ENCODE measurements at places on chromosomes 6 and 20.
A peak's percentile ranks its signal among the peaks of the same experiment; 100 is the strongest.

DNA sequence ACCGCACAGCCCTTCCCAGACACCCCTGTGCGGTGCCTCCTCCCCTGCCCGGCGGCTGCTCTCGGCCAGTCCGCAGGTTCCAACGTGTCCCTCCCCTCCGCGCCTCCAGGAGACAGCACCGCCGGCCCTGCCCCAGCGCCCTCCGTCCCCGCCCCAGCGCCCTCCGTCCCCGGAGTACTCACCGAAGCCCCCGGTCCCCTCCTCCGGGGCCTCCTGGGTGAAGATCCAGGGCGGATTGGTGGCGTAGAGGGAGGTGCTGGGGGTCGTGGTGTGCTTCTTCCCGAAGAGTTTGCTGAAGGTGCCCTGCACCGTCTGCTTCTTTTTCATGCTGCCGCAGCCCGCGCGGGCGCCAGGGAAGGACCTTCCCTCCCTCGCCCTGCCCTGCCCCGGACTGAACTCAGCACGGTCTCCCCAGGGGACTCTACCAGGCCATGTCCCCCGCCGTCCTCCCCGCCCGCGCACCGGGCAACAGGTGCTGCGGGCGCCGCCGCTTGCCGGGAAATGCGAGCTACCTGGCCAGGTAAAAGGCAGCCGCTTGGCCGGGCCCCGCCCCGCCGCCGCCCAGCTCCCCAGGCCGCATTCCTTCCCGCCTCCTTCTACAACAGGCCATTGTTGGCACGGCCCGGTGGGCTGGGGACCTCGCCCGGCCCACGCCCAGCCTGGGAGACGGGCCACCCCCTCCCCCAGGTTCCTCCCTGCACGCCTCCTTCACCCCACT lies at the start of gene C6orf132:
C6orf132 (minus strand) TSS at position 503 of the 718 bp plus-strand sequence; CDS start at position 327, 176 bp downstream.
- no peak for DNase-seq

DNA sequence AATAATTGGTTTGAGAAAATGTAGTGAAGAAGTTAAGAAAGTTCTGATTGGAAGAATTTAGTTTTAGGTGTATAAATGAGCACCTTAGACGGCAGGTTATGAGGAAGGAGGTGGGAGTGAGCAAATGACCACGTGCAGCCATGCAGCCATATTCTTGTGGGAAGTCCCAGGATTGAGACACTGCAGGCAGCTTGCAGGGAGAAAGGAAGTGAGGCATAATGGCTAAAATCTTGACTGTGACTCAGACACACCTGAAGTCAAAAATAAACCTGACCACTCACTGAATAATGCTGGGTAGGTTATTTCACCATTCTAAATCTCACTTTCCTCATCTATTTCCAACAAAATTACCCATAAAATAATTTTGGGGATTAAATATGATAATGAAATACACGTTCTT lies 16.6 kb downstream of the DSE start:
- peak; percentile 55 for DNase-seq

DNA sequence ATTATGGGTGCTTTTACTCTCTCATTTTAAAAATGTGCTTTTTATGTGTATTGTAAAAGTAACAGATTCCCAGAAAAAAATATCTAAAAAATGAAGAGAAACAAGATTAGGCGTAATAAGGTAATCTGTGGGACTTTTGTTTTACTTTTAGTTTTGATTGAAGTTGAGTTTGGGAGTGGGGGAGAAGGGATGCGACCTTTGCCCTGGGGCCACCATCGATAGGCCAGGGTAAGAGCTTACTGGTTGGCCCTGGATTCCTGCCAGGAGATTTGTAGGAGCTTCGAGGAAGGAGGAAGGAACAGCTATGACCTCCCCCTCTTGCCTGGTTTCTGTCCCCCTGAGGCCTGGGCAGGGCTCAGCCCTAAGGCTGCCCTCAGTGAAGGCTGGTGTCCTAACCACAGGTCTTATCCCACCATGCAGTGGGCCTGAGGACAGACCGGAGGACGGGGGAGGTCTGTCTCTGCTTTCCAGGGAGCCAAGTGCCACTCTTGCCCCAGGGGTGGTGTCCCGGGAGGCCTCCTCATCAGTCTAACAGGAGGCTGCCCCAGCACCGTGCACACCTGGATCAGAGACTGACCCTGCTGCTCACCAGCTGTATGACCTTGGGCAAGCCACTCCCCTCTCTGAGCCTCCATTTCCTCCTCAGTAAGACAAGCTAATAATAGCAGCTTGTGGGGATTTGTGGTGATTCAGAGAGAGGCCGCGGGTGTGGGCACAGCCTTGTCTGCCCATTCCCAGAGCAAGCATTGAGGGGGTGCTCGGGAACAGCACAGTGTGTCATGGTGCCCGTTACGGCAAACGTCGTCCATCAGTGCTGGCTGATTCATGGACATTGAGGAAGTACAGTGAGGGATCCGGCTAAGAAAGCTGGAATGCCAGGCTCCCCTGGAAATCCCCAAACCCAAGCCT lies 21.2 kb downstream of the TGM2 start:
- DNase-seq = peak; percentile 89

DNA sequence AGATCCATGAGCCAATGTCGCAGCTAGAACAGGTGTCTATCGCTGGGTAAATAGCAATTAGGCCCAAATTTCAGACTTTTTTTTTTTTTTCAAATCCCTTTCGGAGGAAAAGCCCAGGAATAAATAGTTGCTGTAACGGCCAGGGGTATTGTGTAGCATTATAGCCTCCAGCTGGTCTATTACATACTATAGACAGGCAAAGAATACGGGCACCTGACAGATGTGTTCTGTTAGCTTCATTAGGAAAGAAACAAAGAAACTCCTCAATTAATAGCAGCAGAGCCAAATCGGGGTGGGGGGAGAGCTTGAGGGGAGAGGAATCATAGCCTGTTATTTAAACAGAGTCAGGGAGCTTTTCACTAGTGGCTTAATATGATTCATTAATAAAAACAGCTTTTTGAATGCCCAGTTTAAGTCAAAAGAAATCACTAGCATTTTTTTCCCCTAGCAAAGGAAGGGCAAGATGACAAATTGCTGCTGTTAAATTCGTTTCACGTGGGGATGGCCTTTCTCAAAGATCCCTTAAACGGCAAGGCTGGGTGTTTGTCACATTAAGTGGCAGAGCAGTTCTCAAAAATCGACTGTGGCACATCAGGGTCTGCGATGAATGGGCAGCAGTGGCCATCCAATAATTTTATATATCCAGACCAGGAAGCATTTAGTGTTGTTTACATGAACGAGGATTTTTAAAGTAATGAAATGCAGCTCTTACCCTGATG lies 139.4 kb downstream of the ID4 start:
- no peak for DNase-seq

DNA sequence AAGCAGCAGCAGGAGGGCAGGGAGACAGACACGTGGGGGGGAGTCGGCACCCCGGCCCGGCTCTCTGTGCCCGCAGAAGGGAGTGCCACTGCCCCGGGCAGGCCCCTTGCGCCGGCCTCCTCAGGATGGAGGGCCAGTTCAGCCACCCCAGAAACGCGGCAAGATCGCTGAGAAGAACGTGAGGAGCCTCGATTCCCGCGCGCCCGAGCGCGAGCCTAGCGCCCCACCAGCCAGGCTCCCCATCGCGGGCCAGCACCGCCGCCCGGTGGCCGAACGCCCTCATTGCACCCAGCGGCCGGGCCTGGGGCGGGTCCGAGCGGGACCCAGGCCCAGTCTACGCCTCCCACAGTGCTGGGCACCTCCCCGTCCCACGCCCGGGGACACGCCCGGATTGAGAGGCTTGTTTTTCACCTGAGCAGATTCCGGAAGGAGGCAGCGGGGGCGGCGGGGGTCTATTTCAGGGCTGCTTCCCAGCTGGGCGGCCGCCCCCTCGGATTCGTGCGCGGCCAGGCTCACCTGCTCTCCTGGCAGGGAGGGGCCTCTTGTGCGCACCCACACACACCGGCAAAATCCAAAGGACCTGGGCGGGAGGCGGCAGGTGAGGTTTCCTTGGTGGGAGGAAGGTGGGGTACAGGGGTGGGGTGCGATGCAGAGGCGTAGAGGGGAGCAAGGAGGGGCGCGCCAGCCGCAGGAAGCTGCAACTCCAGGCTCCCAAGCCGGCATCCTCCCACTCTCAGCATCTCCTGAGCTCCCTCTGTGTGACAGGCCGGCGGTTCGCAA lies 9.0 kb upstream of the GRM4 start:
- peak; percentile 50 for DNase-seq

GRCh38 chr20:58577139-58577806 lies 62.1 kb upstream of the APCDD1L start:
- DNase-seq = no peak

DNA sequence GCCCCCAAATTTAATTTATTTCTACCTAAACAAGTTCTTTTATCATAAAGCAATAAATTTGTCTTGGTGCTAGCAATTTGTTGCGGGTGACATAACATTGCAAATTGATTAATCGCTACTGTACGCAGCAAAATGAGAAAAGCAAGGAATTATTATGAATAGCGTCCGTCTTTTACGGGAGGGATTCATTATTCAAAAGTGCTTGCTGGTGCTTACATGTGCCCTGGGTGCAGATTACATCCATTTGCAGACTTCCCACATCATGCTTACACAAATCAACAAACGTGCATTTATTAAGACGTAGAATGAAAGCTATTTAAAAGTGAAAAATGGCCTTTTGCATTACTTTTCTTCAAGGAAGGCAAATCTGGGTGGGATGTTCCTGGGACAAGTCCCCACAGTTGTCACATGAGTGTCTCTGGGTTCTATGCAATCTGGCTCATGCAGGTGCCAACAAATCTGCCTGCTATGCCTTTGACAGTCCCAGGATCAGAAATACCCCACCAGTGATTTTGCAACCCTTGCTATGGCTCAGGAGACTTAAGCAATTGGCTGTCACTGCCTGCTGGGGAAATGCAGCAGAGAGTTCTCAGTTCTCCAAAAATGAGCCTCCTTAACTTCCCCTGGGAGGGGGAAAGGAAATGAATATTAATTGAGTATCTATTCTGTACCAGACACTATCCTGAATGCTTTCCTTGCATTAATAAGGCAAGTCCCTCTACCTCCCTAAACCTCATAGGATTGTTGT lies 30.1 kb upstream of the MAFB start:
- DNase-seq = no peak

DNA sequence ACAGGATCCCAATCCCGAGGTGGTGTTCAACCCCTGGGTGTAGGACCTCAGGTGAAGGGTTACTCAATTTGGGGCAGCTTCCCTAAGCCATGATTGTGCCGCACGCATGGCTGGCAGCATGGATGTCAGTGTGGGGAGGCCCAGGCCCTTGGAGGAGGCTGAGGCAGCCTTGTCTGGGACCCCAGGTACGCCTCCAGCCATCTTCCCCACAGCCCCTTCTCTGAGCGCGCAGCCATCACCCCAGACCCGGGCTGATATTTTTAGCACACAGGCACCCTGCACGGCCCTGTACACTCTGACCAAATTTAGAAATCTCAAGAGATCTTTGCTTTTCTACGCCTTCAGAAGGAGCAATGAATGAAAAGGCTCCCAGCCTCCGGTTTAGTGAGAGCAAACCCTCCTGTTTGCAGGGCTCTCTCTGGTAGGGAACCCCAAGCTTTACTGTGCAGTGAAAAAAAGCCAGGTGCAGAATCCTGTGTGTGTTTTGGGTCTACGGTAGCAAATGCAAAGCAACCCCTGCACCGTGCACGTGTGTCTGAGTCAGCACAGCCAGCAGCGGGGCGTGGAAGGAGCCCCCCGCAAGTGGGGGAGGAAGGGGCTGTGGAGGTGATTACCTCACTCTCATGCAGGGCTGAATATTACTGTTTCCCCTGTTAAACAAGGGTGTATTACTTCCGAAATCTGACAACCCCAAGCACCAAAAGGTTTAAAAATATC lies 44.3 kb downstream of the CTCFL start:
- DNase-seq = no peak

DNA sequence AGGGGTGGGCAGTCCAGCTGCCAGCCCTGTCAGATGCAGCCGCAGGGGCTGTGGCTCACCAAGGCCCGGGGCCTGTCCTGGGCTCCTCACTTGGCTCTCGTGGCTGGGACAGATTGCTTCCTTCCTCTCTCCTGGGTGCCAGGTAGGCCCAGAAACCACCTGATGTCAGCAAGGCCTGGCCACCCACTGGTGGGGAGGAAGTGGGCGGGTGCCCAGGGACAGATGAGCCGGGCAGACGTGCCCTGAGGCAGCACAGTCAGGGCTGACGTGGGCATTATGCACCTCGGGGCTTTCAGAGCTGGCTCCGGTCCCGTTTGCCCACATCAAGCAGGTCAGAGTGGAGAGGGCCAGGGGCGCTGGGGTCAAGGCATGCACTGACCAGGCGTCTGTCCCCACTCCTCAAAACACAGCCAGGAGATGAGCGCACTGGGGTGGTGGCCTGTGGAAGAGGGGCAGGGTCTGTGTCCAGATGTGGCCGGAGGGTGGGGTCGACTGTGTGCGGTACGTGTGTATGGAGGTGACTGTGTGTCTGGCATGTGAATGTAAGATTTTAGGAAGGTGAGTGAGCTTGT lies 133.2 kb upstream of the PTPN1 start:
- DNase-seq = no peak

DNA sequence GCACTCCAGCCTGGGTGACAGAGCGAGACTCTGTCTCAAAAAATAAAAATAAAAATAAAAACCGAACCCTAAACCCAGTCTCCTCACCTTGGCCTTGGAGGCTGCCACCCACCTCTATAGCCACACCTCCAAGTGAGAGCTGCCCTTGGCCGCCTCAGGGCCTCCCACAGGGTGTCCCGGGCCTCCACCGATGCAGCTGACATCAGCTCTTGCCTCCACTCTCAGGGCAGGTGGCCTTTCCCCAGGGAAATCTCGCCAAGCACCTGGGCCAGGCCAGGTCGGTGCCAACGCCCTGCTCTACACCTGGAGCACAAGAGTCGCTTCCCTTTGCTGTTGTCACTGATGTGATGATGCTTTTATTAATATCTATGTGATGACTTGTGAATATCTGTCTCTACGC lies 8.9 kb upstream of the MYL9 start:
- no peak for DNase-seq

DNA sequence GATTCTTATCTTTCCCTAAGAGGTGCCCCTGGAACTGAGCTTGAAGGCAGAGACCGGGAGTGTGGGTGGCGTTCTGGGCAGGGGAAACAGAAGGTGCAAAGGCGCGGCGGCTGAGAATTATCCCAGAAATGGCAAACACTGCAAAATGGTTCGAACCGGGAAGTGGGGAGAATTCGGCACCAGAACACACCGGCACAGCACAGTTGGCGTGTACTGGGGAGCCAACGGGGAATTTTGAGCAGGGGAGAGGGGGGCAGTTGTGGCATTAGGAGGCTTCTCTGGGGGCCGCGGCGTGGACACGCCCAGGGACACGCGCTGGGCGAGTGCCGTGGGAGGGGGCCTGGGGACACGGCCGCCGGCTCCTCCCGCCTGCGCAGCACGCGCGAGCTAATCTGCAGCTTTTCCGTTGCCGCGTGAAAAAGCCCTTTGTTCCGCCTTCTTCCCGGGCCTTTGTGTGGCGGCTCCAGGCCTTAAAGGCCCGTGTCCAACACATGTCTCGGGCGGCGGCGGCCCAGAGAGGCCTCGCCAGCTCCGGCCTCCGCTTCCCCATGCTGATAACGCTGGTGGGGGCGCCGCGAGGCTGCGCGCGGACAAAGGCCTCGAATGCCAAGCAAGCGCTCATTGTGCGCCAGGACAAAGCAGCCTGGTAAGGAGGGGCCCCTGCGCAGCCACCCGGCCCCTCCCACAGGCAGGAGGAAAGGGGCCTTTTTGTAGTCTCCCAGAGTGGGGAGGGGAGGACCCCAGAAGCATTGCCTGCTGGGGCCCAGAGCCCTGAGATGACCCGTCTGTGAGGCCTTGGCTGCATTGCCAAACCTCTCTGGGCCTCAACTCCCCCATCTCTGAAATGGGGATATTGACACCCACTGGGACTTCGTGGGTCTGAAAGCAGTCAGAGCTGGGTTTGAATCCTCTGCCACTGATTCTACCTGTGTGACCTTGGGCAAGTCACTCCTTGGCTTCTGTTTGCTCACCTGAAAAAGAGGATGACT lies 82.8 kb downstream of the CD40 start:
- DNase-seq = peak; percentile 16

Measured in cardiac fibroblast (primary cell).